ENCODE measurements at places on chromosomes 2 and 18.

GRCh38 chr2:33084433-33084832 lies 137.7 kb downstream of the LTBP1 start:
- no peak for DNase-seq

GRCh38 chr18:21196426-21196825 lies 45.6 kb upstream of the GREB1L start:
- no peak for DNase-seq

GRCh38 chr2:168988755-168989154 lies 42.4 kb downstream of the ABCB11 start:
- no peak for DNase-seq

- DNase-seq: no peak
Observed at GRCh38 chr18:56907771-56908170, 239.1 kb upstream of the BOD1L2 start.

DNA sequence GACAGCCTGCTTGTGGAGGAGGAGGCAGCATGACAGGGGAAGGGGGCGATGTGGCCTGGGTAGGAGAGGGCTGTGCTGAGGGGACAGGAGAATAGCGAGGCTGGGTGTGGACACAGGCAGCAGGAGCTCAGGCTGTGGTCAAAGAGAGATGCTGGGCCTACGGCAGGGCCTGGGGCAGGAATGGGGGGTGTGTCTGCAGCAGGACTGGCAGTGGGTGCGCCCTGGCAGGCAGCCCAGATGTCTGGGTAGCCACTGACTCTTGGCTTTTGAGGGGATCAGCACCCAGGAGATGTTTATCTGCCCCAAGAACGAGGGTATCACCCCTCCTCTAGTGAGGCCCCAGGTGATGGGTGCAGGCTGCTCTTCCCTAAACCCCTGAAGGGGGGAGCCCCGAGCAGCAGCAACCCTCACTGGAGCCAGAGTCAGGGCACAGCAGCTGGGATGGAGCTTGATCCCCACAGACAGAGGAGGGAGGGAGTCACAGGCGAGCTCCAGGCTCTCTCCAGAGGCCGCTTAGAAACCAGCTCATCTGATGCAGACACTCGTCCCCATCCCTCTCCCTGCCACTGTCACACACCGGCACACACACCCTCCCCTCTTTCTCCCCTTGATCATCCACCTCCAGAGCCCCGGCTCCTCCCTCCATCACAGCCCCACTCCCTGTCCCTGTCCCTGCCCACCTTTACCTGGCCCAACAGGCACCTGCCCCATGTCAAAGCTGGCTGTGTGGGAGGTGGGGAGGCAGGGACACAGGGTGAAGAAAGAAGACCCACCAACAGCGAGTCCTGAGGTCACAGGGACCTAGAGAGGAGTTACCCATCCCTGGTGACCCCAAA lies 29.8 kb upstream of the TNS1 start:
- DNase-seq: no peak

GRCh38 chr2:71466301-71467179 lies 13.2 kb downstream of the DYSF start:
- DNase-seq: peak; percentile 24

GRCh38 chr18:48490641-48491293 lies 48.1 kb upstream of the CTIF start:
- DNase-seq: no peak

DNA sequence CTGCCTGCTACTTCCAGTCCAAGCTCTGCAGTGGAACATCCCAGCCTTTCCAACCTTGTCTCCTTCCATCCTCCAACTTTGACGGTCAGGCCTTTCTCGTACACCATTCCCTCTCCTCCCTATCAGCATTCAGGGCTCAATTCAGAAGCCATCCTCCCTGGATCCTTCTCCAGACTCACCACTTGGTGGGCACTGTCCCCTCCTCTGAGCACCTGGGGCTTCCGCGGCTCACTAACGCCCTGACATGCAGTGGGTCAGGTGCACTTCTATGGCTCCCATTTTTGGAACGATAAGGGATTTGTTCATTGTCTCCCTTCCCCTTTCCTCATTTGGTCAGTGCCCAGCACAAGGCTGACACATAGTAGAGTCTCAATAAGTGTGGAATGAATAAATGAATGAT lies 56.7 kb downstream of the TNS1 start:
- no peak for DNase-seq

GRCh38 chr2:109188496-109188890 lies 59.5 kb downstream of the SH3RF3 start:
- DNase-seq: no peak

GRCh38 chr2:197793456-197793855 lies 8.3 kb upstream of the BOLL start:
- DNase-seq: no peak

DNA sequence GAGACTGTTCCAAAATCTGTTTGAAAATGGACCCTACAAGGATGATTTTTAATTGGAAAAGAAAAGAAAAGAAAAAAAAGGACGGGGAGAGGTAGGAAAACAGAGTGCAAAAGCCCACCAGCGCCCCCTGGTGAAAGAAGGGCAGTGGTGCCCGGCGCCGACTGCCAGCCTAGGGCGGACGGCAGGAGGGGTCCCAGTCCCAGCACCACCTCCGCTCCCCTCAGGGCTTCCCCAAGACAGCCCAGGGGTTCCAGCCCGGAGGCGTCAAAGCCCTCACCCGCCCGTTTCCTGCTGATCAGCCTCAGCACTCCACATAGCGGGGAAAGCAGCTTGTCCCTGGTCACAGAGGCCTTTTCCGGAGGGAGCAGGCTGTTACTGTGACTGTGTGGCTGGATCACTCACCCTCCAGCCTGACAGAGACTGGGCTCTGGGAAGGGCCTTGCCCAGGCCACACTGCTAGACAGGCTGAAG lies 213.9 kb downstream of the TFCP2L1 start:
- DNase-seq: peak; percentile 72

- peak; percentile 50 for DNase-seq
Observed at GRCh38 chr2:3377279-3377611, 373 bp downstream of the EIPR1 start.

DNA sequence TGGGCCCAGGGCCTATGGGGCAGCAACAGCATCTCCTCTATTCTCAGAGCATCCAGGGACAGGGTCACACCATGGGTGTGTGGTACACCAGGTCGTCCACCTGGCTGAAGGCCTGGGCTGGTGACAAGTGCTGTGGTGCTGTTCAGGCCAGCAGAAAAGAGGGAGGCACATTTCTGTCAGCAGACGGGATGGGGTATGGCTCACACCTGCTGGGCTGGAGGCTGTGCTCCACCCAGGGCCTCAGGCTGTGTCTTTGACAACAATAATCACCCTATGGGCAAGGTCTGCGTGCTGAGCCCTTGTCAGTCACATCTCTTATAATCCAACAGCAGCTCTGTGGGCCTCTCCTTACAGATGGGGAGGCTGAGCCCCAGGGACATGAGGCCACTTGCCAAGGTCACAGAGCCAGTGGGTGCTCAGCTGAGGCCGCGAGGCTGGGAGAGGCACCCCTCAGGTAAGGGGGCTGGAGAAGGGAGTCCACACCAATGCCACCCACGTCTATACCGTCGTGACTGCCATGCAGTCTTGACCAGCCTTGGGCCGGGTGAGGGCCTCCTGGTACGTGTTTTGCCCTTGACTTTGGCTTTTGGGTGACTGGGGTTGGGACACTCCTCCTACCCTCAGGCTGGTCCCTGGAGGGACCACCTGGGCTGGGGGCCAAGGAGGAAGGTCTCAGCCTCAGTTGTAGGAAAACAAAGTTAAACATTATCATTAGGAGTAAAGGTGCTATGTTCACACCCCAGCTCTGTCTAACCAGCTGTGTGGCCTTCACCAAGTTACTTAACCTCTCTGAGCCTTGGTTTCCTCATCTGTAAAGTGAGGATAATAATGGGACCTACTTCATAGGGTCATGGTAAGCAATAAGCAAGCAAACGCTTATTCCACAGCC lies 5.6 kb upstream of the HS6ST1 start:
- DNase-seq: peak; percentile 1

GRCh38 chr2:61504949-61505348 lies 33.2 kb downstream of the XPO1 start:
- no peak for DNase-seq

DNA sequence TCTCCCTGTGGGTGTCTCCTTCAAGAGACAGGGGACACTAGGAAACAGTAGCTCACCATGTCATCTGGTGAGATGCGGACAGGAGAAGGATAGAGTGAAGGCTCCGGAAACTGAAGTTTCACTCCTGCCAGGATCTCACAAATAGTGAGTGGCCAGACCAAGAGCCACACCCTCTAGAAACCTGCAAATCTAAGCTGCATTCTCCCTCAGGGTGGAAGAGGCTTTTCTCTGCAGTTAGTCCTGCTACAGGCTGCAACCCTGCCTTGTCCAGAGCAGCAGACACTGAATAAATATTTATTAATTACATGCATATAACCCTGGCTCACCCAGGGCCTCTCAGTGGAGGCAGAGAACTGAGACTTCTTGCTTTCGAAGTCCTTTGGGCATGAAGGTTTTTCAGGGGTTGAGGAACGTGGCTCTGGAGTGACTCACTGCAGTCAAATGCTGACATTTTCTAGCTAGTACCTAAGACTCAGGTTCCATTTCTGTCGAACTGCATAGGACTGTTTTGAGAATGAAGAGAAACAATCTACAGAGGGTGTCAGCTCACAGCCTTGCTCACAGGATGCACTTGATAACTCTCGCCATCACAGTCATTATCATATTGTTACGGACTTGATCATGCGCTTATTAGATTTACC lies 87.3 kb downstream of the ACTR2 start:
- DNase-seq: no peak

DNA sequence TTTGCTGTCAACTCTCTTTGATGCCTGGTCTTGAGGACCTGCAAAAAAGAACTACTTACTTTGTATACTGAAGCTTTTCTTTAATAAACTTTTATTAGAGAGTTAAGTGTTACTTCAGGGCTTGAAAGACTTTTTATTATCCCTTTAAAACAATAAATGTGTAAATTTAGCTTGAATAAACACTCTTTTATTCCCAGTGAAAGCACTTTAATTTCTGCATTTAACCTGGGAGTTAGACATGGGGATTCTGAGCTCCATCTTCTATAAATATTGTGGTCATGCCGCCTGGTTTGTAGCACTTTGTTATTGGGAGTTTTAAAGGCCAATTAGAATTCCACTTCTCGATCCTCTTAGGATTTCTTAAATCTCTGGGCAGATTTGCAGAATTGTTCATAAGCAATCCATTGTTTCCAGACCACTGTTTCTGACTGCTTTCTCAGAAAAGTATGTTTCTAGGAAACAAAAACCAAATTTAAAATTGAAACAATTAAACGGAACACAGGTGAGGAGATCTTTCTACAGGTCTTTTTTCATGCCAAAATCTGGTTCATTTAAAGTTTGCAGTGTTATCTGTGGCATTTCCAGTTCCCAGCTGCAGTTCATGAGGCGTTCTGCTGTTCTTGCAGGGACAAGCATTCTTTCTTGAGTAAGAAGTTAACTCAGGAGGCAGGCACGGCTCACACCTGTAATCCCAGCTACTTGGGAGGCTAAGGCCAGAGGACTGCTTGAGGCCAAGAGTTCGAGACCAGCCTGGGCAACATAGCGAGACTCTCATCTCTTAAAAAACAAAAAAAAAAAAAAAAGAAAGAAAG lies 18.1 kb upstream of the E2F6 start:
- DNase-seq: no peak

- no peak for DNase-seq
Observed at GRCh38 chr2:132373391-132374135, 43.0 kb upstream of the GPR39 start.

GRCh38 chr18:31190919-31191318 lies 28.3 kb upstream of the DSC1 start:
- no peak for DNase-seq

- DNase-seq: no peak
Observed at GRCh38 chr2:162028511-162028910, 45.5 kb downstream of the DPP4 start.

- no peak for DNase-seq
Observed at GRCh38 chr2:54434711-54435110, 21.4 kb upstream of the SPTBN1 start.

- no peak for DNase-seq
Observed at GRCh38 chr2:112293636-112294401, 18.4 kb downstream of the ZC3H6 start.

GRCh38 chr18:7584646-7585275 lies 17.6 kb downstream of the PTPRM start:
- no peak for DNase-seq

DNA sequence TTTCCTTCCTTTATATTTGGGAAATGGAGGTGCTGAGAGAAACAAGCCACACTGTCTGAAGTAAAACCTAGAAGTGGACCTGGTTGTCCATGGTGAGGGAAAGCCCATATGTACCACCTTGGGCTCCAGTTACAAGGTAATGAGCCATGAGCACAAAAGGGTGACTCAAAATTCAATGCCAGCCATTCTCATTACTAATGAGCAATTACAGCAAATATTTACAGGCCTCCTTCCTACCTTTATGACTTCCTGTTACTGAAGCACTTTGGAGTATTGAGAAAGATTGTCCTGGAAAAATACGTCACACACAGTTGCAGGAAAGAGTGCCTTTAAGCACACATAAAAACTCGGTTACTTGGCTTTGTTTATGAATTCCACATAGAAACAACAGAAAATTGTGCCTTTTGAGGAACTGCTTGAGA lies 9.1 kb downstream of the EPAS1 start:
- no peak for DNase-seq

DNA sequence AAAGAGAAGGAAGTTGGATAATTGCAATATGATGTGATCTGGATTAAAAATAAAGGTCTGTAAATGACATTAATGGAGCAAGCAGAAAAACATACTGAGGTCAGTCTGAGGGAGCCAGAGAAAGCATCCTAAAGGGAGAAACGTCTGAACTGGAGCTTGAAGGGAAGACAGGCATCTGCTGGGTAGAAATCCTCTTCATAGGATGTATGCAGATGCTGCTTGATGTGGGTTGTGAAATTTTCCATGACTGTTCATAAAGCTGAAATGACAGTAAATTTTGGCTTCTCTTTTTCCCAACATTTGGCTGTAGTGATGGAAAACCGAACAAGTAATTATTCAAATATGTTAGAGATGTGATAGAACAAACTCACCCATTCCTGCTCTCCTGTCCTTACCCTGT lies 287.6 kb downstream of the CAMKMT start:
- DNase-seq: no peak

Data from germinal center (tissue), 1 donor.